ENCODE measurements at places on chromosomes 5 and 9.
A peak's percentile ranks its signal among the peaks of the same experiment; 100 is the strongest.

DNA sequence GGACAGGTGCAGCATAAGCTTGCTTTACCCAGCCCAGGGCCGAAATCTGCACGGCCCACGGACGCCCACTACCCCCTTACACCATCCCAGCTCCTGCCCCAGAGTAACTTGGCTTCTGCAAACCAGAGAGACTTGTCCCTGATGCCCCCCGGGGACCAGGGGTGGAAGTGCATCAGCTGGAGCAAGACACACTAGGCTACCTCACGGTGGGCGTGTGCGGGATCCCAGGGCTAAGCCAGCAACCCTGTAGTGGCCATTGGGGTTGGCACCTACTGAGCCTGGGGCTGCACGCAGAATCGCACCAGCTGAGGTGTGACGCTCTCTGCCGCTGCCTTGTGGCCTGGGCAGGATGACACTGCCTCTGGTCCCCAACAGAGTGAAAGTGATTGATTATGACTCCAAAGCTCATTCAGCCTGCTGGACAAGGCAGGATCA is 6.1 kb upstream of the ZNF79 start:
- DNase-seq = no peak

DNA sequence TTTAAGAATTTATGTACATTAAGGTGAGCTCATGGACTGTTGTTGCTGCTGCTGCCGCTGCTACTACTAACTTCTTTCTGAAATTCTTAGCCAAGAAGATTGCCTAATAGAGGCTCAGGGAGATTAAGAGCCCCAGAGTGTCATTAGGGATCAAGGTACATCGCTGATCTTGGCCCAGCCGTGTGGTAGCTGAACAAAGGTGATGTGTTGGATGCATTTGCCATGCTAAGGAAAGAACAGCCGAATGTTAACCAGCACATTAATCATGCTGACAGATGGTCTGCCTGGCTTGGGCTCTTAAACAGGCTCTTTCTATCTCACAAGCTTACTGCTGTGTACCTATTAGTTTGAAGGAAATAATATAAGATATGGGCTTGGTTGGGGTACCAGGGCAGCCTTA is 137.1 kb downstream of the KCTD16 start:
- DNase-seq = no peak

DNA sequence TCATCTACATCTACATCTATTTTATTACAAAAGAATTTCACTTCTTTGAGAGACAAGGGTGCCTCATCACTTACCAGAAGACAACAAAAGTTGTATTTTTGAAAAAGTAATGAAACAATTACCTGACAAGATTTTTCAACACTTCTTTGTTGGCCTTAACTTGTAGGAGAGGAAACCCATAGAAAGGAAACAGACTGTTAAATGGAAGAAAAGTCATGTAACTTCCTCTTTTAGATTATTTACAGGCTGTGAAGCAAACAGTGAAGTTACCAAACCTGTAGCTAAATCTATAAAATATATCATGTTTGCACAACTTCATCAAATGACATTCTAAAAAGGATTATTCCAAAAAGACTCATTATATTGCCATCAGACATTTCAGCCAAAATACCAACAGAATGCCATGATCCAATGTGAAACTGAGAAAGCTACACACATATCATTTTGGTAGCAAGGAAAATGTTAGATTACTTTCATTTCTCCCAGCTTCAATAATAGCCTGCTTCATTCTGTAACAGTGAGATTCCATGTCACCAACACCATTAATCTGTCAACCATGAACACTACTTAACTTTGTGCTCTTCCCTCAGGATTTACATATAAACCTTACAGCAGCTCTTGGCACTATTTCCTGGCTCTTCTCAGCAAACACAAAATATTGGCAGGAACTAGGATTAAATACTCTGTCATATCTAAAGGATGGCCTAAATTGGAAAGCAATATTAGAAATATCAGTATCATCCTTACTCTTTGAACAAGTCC is 122.5 kb downstream of the MCTP1 start:
- DNase-seq = peak; percentile 15

DNA sequence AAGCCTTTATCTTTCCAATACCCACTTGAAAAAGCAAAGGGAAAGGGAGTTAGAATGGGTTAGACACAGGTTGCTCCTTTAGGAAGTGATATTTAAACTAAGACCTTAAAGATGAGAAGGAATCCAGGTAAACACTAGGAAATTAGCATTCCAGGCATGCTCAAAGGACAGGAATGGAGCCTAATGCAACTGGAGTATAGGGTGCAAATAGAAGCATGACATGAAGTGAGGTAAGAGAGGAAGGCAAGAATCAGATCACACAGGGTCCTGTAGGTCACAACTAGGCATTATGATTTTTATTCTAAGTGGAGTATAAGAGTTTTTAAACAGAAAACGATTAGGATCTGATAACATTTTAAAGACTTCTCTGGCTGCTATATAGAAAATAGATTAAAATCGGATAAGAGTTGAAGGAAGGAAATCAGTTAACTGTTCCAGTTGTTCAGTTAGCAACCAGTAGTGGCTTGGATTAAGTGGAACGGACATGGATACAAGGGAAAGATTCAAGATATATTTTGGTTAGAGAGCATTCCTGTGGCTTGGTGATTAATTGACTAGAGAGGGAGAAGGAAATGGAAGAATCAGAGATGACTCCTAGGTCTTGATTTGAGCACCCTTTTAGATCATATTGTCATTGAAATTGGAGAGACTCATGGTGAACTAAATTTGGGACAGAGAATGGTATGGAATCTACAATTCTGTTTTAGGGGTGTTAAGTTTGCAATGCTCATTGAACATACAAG is 95.9 kb downstream of the FBXO4 start:
- no peak for DNase-seq

DNA sequence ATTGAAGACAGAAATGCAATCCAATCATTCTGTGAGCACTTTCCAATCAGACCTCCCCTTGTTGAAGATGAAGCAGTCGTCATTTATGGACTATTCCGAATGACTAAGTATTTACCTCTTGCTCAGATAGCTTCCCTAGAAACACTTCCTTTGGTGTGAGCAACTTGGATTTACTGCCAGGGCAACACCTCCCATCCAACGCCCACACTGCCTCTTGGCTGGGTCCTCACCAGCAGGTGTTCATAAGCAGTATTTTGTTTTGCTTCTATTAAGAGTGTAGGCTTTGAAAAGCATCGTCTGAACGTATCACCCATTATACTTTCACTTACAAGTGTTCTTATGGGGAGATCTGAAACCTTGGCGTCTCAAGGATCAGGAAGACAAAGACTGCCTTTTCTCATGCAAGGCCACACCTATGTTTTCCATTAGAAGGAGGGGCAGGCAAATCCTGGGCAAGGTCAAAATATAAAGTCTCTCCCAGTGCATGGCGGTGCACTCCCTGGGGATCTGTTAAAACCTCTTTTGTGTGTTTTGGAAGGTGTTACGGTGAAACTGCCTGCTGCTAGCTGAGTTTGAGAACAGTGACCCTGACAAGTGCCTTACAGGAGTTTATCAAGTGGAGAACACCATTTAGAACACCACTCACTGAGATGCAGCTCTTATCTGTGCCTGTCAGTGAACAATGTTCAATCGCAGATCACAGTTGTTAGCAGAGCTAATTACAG is 10.6 kb upstream of the MARCHF3 start:
- DNase-seq = no peak

DNA sequence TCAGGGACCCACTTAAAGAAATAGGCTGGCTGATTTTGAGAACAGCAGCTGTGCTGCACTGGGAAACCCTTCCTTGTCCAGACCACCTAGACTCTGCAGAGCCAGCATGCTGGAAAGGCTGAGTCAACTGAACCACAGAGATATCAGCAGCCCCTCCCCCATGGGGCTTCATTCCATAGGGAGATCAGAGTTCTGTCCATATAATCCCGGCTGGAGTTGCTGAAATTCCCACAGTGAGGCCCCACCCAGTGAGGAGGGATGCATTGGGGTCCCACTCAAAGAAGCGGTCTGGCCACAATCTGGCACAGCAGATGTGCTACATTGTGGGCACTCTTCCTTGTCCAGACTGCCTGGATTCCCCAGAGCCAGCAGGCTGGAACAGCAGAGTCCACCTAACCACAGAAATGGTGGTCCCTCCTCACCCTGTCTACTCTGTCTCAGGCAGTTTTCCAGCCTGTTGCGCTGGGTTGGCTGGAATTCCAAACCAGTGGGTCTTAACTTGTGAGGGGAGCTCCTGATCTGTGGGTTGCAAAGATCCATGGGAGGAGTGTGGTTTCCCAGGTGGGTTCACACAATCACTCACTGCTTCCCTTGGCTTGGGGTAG is 127.1 kb downstream of the RNF180 start:
- DNase-seq = no peak
